H1 (cell line): ENCODE measurements at places on chromosomes 4 and X.

DNA sequence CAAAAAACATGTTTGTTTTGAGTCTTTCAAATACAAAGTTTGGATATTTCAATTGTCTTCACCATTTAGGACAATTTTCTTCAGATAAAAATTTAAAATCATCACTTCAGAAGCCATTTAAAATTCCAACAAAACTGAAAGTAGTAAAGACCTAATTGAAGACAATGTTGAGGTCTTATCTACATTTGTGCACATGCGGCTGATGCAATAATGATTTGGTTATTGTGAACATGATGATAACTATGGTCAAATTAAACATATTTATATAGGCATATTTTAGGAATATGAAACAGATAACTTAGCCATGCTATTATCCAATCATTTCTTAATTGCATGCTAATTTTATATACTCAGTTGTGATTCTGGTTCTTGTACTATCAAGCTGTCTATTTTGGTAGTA, 407.5 kb downstream of the GALNTL6 start:
- DNase-seq: no peak
- no peaks in the 10 kb centered on the region for H3K4me1 ChIP-seq
- no peaks in the 10 kb centered on the region for H3K27me3 ChIP-seq
- no peak overlapping the region for H3K27ac ChIP-seq
- H3K4me3 ChIP-seq: no peak overlapping the region

GRCh38 chrX:65932173-65933084, 107.5 kb downstream of the VSIG4 start:
- DNase-seq: no peak
- H3K4me3 ChIP-seq: no peak overlapping the region
- H3K36me3 ChIP-seq: no peaks in the 10 kb centered on the region
- H3K27me3 ChIP-seq: no peaks in the 10 kb centered on the region

- no peaks in the 10 kb centered on the region for H3K36me3 ChIP-seq
- no peak for DNase-seq
- H3K4me3 ChIP-seq: no peak overlapping the region
- no peaks in the 10 kb centered on the region; the same call in 1 of the 2 replicates for H3K4me1 ChIP-seq
- H3K27ac ChIP-seq: no peak overlapping the region
- no peaks in the 10 kb centered on the region for H3K27me3 ChIP-seq
Measured at GRCh38 chrX:19902110-19902509, 14.7 kb upstream of the SH3KBP1 start.

DNA sequence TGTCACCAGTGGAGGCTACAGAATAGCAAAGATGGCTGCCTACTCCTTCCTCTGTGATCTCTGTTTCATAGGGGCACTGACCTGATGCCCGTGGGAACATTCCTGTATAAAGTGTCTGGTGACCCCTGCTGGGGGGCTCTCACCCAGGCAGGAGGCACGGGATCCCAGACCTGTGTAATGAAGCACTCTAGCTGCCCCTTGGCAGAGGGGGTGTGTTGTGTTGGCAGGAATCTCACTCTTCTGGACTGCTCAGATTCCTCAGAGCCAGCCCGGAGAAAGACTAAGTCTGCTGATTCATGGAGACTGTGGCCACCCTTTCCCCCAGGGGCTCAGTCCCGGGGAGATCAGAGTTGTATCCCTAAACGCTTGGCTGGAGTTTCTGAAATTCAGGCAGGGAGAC, 648.3 kb downstream of the SPRY1 start:
- no peaks in the 10 kb centered on the region for H3K36me3 ChIP-seq
- no peak overlapping the region for H3K27ac ChIP-seq
- no peaks in the 10 kb centered on the region for H3K27me3 ChIP-seq
- DNase-seq: no peak
- H3K4me3 ChIP-seq: no peak overlapping the region

- no peaks in the 10 kb centered on the region for H3K36me3 ChIP-seq
- no peak for DNase-seq
- H3K27ac ChIP-seq: no peak overlapping the region
- H3K4me1 ChIP-seq: no peaks in the 10 kb centered on the region
Measured at GRCh38 chr4:111269439-111269838, 646.6 kb upstream of the PITX2 start.
